Stromal cell of bone marrow (primary cell): ENCODE measurements at places on chromosomes 11 and 22.

- DNase-seq: no peak
Measured at GRCh38 chr11:59380263-59381059, 21.8 kb downstream of the OR5AN1 start.

DNA sequence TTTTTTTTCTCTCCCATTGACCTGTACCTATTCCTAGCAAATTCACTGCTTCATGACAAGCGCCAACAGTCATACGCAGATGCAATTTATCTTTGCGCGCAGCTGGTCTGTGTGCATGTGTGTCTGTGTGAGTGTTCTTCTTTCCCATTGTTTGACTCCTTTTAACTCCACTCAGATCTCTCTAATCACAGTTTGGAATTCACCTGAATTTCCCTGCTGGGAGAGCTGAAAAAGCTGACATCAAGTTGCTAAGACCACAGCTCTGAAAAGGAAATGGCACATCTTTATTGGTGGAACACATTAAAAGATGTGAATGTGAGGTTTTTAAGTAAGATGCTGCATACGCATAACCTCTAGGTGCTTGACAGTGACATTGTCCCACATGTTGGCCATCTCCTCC lies 187.4 kb upstream of the MTMR2 start:
- no peak for DNase-seq

GRCh38 chr22:42347281-42347824 lies 76.9 kb upstream of the TCF20 start:
- no peak for DNase-seq

GRCh38 chr22:37967147-37967546 lies 13.6 kb downstream of the POLR2F start:
- DNase-seq: no peak

GRCh38 chr11:15747671-15748070 lies 608.7 kb downstream of the SOX6 start:
- no peak for DNase-seq

DNA sequence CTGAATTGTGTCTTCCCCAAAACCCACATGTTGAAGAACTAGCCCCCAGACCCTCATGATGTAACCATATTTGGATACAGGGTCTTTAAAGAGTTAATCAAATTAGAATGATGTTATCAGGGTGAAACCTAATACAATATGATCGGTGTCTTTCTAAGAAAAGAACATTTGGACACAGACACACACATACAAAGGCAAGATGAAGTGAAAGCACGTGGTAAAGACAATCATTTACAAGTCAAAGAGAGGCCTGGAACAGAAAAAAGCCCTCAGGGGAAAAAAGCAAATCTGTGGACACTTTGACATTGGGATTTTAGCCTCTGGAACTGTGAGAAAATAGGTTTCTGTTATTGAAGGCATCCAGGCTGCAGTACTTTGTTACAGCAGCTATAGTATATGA lies 733.4 kb downstream of the JRKL start:
- DNase-seq: no peak

DNA sequence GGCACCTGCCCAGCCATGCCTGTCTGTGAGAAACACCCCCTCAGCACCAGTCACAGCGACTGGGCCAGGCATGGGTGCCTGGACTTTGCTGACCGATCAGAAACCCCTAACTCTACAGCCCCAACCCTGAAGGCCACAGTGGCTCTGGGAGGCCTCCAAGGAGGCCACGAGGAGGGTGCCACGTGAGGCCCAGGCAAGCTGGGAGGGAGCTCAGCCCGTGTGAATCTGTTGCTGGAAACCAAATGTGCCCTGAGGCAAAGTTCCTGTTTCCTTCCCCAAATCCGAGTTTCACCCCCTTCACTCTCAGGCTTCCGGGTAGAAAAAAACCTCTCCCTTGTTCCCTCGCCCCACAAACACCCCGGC lies 1.3 kb downstream of the UNC93B1 start:
- DNase-seq: no peak

GRCh38 chr11:9074338-9075029 lies 16.9 kb downstream of the SCUBE2 start:
- DNase-seq: no peak

DNA sequence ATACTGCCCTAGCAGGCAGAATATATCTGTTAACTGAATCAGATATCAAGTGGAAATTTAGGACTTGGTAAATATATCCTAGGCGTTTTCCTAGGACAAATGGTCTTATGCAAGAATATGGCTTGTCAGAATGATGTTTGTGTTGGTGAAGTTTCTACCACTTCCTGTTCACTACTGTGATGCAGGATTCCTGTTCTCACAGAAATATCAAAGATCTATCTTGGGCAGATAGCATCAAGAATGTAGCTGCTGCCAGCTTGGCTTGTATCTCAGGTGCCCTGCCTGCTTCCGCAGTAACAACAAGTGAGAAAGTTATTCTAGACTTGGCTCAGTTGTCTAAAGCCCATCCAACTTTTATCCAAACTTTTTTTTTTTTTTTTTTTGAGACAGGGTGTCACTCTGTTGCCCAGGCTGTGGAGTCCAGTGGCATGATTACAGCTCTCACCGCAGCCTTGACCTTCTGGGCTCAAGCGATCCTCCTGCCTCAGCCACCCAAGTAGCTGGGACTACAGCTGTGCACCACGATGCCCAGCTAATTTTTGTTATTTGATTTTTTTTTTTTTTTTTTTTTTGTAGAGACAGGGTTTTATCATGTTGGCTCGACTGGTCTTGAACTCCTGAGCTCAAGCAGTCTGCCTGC lies 61.3 kb downstream of the PPME1 start:
- DNase-seq: no peak

DNA sequence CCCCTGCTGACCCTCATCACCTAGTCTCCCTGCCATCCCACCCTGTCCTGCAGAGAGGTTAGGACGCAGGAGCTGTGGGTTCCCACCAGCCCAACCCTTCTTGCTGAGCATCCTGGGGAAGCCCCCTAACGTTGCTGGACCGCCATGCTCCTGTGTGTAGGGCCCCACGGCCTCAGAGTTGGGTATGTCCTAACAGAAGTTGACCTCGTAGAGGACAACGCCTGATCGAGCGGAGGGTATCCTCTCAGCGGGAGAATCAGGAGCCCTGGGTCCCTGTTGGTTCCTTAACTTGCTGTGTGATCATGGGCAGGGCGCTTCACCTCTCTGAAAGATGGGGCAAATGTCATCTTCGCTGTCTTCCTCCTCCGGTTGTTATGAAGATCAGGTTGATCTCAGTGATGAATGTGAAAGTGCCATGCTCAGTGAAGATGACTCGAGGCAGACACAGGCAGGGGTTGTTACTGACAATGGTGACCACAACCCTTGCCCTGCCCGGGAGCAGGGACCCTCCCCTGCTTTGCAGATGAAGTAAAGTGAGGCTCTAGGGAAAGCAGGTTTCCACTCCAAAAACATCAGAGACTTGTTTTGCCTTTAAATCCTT lies 19.3 kb upstream of the CD5 start:
- no peak for DNase-seq

GRCh38 chr11:126891556-126892217 lies 108.9 kb downstream of the KIRREL3 start:
- DNase-seq: peak; percentile 36

DNA sequence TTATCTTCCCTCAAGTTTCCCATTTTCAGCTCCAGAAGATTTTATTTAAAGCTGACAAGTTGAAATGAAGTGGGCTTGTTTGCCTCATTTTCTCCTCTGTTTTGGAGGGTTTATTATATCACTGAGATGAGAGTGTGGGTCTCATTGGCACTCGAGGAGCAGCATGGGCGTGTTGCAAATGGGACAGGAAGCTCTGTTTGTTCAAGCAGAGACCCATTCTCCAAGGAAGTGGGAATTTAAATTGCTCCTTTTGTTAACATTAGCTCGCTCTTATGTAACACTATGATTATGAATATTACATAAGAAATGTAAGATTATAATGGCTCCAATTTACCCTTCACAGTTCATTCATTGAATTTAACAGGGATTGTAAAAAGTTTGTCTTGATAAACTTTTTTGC lies 317.7 kb upstream of the CTSC start:
- DNase-seq: no peak

GRCh38 chr11:74311352-74311926 lies at the start of gene P4HA3:
Gene P4HA3 (minus strand): TSS chr11:74311640. CDS start chr11:74311611, 29 bp downstream.
- DNase-seq: no peak

DNA sequence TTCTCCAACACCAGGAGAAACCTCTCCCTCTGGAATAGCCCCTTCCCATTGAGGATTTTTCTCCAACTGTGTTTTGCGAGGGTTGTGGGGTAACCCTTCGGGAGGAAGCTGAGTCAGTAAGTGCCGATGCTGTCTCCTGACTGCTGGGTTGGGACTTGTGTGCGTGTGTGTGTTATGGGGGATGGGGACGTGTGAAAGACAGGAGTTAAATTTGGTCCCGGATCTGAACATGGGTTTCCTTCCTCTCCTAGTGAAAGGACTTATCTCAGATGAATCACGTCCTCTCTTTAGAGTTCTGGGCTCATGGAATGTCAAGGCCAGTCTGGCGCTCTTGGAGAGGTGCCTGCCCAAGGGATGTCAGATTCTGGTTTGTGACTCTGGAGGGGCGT lies 33.3 kb downstream of the KIAA1671 start:
- peak; percentile 90 for DNase-seq

DNA sequence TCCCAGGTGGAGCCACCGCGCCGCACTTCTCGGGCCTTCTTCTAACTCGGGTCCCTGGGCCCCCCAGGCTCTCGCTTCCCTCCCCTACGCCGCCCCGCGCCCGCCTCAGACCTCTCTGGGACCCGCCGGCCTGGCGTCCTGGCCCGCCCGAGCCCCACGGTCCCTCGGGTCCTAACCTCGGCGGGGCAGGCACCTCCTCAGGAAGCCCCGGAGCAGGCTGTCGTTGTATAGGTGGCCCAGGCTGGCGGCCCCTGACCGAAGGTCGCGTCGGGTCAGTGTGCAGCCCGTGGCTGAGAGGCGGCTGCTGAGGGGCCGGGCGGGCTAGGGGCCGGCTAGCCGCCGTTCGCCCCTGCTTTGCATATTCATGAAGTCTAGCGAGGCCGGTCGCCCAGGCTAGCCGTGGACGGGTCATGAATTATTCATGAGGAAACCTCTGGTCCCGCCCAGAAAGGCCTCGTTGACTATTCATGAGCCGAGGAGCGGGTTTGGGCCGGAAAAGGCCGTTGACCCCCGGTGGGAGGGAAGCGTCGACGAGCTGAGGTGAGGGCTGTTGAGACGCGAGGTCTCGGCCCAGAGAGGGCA lies at the start of gene HORMAD2:
HORMAD2 (plus strand) TSS at position 513 of the 582 bp plus-strand sequence. CDS start 13,489 bp downstream, outside the sequence.
- DNase-seq: no peak

- no peak for DNase-seq
Measured at GRCh38 chr11:34916843-34917770, 689 bp downstream of the PDHX start.

DNA sequence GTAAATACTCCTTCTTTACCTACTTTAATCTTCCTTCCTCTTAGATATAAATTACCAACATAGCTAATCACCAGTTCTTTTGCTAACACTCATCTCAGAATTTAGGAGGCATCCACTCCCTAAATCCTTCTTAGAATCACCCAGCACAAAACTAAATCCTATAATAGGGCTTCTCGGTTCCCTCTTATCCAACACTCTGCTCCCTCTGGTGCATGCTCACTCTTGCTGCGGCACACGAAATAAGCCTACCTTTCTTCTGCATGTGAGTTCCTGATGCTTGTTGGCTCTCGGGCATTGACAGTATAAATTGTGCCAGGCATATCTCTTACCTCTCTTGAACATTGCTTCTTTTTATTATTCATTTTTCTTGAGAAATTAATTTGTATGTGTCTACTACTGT lies 61.0 kb downstream of the OR5AK2 start:
- DNase-seq: no peak

- peak; percentile 64 for DNase-seq
Measured at GRCh38 chr22:38824585-38824984, 19.2 kb downstream of the NPTXR start.

DNA sequence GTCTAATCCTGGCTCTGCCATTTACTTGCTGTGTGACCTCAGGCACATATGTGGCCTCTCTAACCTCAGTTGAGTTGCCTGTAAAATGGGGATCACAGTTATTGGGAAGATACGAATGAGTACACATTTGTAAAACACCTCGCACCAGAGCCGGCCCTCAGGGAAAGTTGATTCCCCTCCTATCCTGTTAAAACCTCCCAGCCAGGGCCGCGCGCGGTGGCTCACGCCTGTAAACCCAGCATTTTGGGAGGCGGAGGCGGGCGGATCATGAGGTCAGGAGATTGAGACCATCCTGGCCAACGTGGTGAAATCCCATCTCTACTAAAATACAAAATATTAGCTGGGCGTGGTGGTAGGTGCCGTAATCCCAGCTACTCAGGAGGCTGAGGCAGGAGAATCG lies 7.8 kb upstream of the MYBPC3 start:
- DNase-seq: no peak
